ENCODE measurements at places on chromosomes 4 and X. TPM values are rescaled to one million over a fixed set of nuclear protein-coding genes. Genes with fewer than 3 reads are reported as not detected.

Gene SSX4B
- not detected for total RNA-seq

Gene LIN54
- total RNA-seq: 22.7 TPM

Gene TASL
- total RNA-seq: 3.1 TPM

Gene TECRL
- not detected for total RNA-seq

Gene SRPX
- total RNA-seq: not detected

Gene MAGEA2
- not detected for total RNA-seq

Gene NAT8L
- 0.60 TPM for total RNA-seq

Gene TMEM47
- not detected for total RNA-seq
